ENCODE measurements at places on chromosomes 11 and 22. TPM values are rescaled to one million over a fixed set of nuclear protein-coding genes. Genes with fewer than 3 reads are reported as not detected.

RHOD gene
- 51.3 TPM for total RNA-seq

FAM83F gene
- 0.28 TPM for total RNA-seq

VSTM5 gene
- total RNA-seq, result not detected

CHRM1 gene
- total RNA-seq, result not detected

TMPRSS13 gene
- 1.1 TPM for total RNA-seq

OR51I1 gene
- not detected for total RNA-seq

CAVIN3 gene
- total RNA-seq, result 303 TPM

ABCG4 gene
- 1.6 TPM for total RNA-seq

HEPN1 gene
- 0.41 TPM for total RNA-seq

SOX10 gene
- 0.49 TPM for total RNA-seq

SLC22A8 gene
- total RNA-seq, result not detected

SCUBE1 gene
- 6.0 TPM for total RNA-seq

SPTBN2 gene
- 1.2 TPM for total RNA-seq

PDHX gene
- 27.5 TPM for total RNA-seq

OR51B5 gene
- 4.2 TPM for total RNA-seq

DCDC1 gene
- not detected for total RNA-seq

L3MBTL2 gene
- total RNA-seq, result 14.8 TPM

TMEM123 gene
- total RNA-seq, result 50.8 TPM

SYT9 gene
- not detected for total RNA-seq

MPZL2 gene
- 18.3 TPM for total RNA-seq

CPT1B gene
- 21.4 TPM for total RNA-seq

DBX1 gene
- not detected for total RNA-seq

GNAZ gene
- 5.4 TPM for total RNA-seq

TRIM51 gene
- total RNA-seq, result not detected

GAB2 gene
- 65.4 TPM for total RNA-seq

C11orf21 gene
- 4.3 TPM for total RNA-seq

CREB3L1 gene
- 3.0 TPM for total RNA-seq

NCF4 gene
- total RNA-seq, result 38.1 TPM

ASPHD2 gene
- total RNA-seq, result 1.6 TPM

LRRC4C gene
- total RNA-seq, result 3.2 TPM

PLEKHA7 gene
- total RNA-seq, result 10.8 TPM

OR2D2 gene
- total RNA-seq, result not detected

KMT5B gene
- total RNA-seq, result 29.8 TPM

CRYBB2 gene
- total RNA-seq, result not detected

NEU3 gene
- total RNA-seq, result 11.9 TPM

SLC25A18 gene
- not detected for total RNA-seq

All from thoracic aorta (tissue), 2 donors.